ENCODE measurements at places on chromosomes 12 and 14.

- no peak for DNase-seq
These were observed 16.5 kb downstream of the CLEC1A start for GRCh38 chr12:10082117-10082874.

DNA sequence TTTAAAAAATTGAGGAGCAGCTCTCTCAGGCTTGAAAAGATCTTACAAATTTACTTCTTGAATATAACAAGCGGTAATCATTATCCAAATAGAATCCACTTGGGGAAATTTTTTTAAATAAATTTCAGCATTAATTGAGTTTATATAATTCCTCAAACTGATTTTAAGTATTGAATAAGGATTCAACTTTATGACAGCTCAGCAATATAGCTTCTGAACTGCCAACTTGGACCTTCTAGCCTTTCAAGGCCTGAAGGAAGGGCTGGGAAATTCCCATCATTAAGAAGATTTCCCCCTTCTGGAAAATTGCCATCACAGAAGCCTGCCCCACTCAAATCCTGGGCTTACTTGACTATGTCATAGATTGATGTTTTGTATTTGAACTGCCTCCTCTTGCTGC is 57.5 kb upstream of the GARIN2 start:
- no peak for DNase-seq

DNA sequence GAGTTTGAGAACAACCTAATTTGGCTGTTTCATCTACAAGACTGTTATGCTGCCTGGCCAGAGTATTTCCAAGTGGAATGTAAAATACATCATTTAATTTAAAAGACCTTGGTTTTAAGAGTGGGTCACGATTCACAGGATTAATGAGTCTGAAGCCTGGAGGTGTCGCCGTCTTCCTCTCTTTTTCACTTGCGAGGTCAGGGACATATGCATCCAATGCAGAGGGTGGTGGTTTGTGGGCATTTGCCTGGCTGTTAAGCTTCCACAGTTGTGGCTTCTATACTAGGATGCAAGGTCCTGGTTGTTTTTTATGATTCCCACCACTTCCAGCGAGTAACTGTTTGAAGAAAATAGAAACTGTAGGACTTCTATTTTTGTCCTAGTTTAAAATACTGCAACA is 22.8 kb upstream of the RASSF3 start:
- DNase-seq, result no peak

DNA sequence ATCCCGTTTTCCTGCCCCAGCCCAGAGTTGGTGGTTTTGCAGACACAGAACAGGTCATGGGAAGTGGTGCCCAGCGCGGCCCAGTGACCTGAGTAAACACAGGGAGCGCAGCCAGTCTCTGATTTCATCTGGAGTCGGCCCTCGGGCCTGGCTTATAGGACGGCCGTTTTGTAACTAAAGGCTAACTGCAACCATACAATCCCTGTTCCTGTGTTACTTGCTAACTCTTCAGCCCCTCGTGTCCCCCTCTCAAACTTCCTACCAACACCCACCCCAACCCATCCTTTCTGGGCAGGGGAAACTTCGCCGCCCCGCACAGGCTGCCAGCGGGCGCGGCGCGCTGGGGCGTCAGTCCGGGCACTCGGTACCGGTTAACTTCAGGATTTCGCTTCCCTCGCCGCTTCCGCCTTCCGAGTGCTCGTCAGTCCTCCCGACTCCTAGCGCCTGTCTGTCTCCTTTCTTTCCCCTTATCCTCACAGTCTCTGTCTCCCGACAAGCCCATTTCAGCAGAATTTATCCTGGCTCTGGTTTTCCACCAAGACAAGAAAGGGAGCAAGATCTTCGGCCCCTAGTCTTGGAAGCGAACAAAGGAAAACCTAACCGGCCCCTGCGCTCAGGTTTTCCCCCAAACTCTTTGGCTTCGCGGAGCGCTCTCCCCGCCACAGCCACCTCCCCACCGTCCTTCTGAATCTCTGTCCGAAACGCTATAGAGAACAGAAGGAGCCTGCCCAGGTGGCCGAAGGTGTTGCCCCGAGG is 2.0 kb downstream of the SIX1 start:
- DNase-seq, result peak; percentile 11

- DNase-seq, result no peak
These were observed 72.2 kb downstream of the TGFB3 start for GRCh38 chr14:75909630-75910029.

DNA sequence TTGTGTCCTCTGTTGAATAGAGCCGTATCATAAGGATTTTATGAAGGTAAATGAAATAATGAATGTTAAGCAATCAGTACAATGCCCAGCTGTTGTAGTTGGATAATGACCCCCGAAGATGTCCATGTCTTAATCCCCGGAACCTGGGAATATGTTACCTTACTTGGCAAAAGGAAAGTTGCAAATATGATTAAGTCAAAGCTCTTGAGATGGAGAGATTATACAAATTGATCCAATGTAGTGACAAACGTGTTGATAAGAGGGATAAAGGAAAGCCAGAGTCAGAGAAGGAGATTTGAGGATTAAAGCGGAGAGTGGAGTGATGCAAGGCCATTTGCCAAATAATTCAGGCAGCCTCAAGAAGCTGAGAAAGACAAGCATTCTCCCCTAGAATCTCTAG is 19.2 kb upstream of the MGAT4C start:
- peak; percentile 67 for DNase-seq

DNA sequence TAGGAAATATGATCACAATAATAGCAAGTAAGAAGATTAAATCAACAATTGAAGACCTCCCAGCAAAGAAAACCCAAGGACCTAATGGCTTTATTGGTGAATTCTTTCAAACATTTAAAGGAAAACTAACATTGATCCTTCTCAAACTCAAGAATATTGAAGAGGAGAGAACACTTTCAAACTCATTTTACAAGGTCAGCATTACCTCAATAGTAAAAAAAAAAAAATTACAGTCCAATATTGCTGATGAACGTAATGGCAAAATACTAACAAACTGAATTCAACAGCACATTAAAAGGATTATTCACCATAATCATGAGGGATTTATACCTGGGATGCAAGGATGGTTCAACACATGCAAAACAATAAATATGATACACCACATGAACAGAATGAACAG is 33.7 kb upstream of the LGR5 start:
- no peak for DNase-seq

- peak; percentile 38 for DNase-seq
These were observed 162.1 kb downstream of the ADCK1 start for GRCh38 chr14:77961847-77962580.

DNA sequence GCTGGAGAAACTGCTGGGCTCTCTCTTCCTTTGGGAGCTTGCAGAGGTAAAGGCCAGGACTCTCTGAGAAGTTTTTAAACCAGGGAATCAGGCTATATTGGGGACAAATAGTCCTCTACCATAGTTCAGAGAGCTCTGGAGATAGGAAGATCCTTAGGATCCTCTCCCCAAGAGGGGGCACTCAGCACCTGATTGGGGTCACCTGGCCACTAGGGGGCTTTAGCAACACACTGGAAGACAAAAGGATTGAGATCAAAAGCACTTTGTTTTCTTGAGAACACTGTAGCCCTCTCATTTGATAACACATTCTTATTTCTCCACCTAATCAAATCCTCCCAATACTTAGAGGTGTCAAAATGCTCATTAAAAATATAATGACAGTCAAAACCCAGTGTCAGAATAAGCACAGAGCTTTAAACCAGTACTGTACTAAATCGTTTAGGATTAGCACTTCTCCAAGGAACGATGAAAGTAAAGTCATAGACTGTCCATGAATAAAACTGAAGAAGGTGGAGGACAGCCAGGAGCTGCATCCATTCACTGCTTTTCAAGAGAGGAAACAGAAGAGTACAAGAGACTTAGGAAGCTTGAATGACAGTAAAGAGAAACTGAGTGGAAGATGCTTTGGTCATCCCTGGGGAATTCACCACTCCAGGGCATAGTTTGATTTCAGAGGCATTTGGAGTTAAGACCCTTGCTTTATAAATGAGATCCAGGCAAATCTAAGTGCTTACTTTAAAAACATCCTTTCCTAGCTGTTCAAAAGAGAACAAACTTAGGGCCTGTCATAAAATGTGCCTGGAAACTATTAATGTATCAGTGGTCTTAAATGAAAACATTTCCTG is 26.5 kb downstream of the BMP4 start:
- DNase-seq, result no peak

Measured in SK-N-DZ (cell line).